ENCODE measurements at places on chromosomes 5 and 9. TPM values are rescaled to one million over a fixed set of nuclear protein-coding genes. Genes with fewer than 3 reads are reported as not detected.

- no peak for DNase-seq
These were observed 658 bp downstream of the PCDHGC4 start for GRCh38 chr5:141485321-141486055.

- no peak for DNase-seq
These were observed 275.0 kb downstream of the NR2F1-AS1 start for GRCh38 chr5:93305984-93306383.

GRCh38 chr9:79431019-79431679 lies 140.6 kb upstream of the TLE4 start:
- DNase-seq, result no peak

- DNase-seq, result no peak
These were observed 87.1 kb downstream of the CEMIP2 start for GRCh38 chr9:71681104-71681707.

GRCh38 chr5:151087486-151087885 lies 6.7 kb upstream of the TNIP1 start:
- DNase-seq, result no peak

The TERT gene
- 3.6 TPM for total RNA-seq

The SHC3 gene
- total RNA-seq, result 0.59 TPM

The OR2S2 gene
- total RNA-seq, result not detected

The TMCO6 gene
- 45.6 TPM for total RNA-seq

- DNase-seq, result no peak
These were observed 325.7 kb downstream of the SLF1 start for GRCh38 chr5:94944160-94944559.

The GFI1B gene
- not detected for total RNA-seq

The ADAMTS2 gene
- 2.0 TPM for total RNA-seq

- DNase-seq, result no peak
These were observed 102.6 kb downstream of the XRCC4 start for GRCh38 chr5:83179966-83180365.

DNA sequence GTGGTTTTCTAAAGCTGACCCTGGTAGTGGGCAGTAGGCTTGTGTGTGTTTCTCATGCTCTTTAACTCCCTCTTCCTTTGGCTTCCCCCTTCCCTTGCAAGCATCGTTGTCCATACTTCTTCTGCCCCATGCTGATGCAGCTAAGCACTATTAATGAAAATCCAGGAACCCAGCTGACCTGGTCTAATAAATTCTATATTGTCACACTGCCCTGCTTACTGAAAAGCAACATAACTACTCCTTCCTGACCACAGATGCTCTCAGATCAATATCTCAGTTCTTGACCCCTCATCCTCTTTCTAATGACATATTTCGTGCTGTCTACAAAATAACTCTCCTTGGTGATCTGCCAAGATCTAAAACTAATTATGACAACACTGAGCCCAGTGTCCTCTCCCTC lies 405.5 kb downstream of the EFNA5 start:
- no peak for DNase-seq

Measured in prostate gland (tissue), 2 donors.